ENCODE measurements at places on chromosomes 3 and 15.

GRCh38 chr15:66480267-66480666 is 17.3 kb downstream of the SNAPC5 start:
- DNase-seq: no peak

DNA sequence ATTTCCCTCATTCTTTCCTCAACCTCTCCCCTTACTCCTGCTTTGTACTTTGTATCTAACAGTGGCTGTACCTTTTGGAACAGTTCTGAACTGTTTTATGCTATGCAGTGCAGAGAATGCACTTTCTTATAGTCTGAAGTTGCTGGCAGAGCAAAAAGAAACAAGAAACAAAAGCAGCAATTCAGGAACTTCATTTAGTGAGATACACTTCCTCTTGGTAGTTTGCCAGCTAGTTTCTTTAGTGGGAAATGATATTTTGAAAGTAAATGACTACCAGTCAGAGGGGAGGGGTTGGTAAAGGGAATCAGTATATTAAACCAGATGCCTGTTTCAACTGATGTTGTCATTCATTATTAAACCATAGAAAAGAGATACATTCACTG is 55.0 kb upstream of the CHD2 start:
- no peak for DNase-seq

- DNase-seq: no peak
Measured at GRCh38 chr15:43958861-43959330, 132.1 kb downstream of the WDR76 start.

DNA sequence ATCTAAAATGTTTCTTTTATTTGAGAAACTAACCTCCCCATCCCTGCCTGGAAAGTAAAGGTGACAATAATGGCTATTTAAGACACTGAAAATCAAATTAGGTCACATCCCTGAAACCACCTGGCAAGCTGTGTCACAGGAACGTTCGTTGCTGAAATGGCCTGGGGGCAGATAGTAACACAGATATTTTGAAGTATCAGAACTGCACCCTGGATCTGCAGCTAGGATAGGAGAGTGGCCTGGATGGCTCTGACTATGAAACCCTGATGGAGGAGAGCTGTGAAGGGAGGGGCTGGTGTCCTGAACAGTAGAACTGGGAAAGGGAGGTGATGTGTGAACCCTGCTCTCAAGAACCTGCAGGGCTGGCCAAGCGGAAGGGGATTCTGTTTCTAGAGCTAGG is 648.3 kb upstream of the CFAP20DC start:
- no peak for DNase-seq

GRCh38 chr15:67922971-67923945 is 83.4 kb upstream of the RNU6-1 start:
- DNase-seq: no peak

GRCh38 chr3:188489639-188490405 is 335.9 kb downstream of the LPP start:
- no peak for DNase-seq

DNA sequence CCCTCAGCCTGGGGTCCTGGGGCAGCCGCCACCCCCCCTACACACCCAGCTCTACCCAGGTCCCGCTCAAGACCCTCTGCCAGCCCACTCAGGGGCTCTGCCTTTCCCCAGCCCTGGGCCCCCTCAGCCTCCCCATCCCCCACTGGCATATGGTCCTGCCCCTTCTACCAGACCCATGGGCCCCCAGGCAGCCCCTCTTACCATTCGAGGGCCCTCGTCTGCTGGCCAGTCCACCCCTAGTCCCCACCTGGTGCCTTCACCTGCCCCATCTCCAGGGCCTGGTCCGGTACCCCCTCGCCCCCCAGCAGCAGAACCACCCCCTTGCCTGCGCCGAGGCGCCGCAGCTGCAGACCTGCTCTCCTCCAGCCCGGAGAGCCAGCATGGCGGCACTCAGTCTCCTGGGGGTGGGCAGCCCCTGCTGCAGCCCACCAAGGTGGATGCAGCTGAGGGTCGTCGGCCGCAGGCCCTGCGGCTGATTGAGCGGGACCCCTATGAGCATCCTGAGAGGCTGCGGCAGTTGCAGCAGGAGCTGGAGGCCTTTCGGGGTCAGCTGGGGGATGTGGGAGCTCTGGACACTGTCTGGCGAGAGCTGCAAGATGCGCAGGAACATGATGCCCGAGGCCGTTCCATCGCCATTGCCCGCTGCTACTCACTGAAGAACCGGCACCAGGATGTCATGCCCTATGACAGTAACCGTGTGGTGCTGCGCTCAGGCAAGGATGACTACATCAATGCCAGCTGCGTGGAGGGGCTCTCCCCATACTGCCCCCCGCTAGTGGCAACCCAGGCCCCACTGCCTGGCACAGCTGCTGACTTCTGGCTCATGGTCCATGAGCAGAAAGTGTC is 30.2 kb downstream of the PTPN23 start:
- no peak for DNase-seq

DNA sequence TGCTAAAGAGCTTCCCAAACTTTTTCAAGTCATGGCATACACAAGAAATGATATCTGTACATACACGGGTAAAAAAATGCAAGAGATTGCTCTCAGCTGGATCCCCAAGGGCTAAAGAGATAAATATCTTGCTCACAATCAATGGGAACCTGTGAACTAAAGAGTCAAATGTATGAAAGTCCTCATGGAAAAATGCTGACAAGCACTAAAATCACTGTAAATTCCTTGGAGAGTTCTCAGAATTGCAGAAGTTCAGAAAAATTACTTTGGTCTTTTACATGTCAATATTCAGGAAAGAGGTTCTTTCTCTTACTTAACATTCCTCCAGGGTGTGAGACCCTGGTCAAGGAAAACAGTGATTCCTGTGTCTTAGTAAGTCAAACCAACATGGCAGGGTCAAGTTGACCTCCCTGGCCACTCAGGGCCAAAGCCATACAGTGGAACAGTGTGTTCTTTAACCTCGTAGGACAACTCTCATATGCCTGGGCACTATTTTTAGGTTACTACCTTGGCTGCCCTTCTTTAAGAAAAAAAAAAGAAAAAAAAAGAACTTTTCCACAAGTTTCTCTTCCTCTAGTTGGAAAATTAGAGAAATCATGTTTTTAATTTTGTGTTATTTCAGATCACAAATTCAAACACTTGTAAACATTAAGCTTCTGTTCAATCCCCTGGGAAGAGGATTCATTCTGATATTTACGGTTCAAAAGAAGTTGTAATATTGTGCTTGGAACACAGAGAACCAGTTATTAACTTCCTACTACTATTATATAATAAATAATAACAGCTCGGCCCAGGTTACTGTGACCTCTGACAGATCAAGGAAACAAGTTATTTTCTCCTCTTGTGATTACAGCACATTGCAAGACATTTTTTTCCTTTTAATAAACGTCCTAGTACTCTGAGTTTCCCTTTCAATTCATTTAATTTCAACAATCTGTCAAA is 12.5 kb downstream of the SSR3 start:
- DNase-seq: no peak

GRCh38 chr3:107068980-107069379 is 308.3 kb upstream of the CCDC54 start:
- no peak for DNase-seq

- no peak for DNase-seq
Measured at GRCh38 chr15:66703540-66703941, 1.5 kb downstream of the SMAD6 start.

- DNase-seq: no peak
Measured at GRCh38 chr3:99950921-99951320, 133.3 kb downstream of the CMSS1 start.

GRCh38 chr3:11238060-11238459 is 34.1 kb upstream of the ATG7 start:
- DNase-seq: no peak

GRCh38 chr3:31858439-31858838 is 122.6 kb downstream of the OSBPL10 start:
- no peak for DNase-seq

DNA sequence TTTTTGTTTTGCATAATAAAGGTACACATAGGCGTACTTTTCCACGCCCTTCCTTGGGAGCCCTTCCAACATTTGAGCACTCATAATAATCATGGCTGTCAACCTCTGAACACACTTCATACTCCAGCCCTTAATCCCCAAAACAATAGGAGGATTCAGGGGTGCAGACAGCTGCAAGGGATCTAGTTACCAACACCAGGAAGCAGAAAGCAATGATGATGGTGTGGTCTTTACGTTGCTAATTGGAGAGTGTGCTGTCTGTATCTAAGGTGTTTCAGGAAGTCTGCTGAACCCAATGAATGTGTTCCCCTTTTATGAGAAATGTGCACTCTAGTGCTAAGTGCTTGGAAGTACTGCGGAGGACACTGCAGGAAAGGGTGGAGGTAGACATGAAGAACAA is 60.3 kb upstream of the PDZRN3 start:
- no peak for DNase-seq

DNA sequence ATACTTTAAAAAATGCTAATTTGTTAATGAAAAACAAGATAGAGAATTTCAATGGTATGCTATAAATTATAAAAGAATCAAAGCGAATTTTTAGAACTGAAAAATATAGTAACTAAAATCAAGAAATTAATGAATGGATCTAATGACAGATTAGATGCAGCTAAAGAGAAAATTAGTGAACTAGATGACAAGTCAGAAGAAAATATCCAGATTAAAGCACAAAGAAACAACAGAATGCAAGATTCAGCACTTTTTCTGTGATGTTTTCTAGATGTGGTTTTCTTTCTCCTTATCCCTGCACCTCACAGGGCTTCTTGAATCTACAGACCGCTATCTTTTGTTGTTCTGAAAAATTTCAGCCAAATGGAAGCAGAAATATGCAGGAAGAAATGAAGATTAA is 54.4 kb downstream of the INO80 start:
- DNase-seq: no peak

- no peak for DNase-seq
Measured at GRCh38 chr3:54374214-54374852, 252.0 kb downstream of the CACNA2D3 start.

GRCh38 chr3:83096-83495 is 113.5 kb upstream of the CHL1 start:
- DNase-seq: no peak

GRCh38 chr3:83039422-83039821 is 1278.0 kb upstream of the GBE1 start:
- DNase-seq: no peak

DNA sequence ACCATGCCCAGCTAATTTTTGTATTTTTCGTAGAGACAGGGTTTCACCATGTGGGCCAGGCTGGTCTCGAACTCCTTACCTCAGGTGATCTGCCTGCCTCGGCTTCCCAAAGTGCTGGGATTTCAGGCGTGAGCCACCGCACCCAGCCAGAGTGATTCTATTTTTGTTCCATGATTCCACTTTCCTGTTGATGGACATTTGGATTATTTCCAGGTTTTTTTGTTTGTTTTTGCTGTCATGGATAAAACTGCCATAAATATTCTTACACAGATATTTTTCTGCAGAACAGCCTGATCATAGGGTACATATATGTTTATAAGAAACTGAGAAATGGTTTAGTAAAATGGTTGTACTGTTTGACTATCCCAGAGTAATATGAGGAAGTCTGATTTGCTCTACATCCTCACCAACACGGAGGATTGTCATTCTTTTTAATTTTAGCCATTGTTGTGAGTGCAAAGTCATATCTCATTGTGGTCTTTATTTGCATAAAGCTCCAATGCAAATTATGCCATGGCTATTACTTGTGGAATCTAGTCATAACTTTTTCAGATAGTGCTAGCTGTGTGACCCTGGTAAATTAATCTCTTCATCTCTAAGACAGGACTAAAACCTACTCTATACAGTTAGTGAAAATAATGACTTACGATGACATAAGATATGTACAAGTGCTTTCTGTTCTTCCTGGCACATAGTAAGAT is 42.7 kb downstream of the MAP6D1 start:
- no peak for DNase-seq

- DNase-seq: no peak
Measured at GRCh38 chr3:25235466-25235865, 192.6 kb upstream of the RARB start.

DNA sequence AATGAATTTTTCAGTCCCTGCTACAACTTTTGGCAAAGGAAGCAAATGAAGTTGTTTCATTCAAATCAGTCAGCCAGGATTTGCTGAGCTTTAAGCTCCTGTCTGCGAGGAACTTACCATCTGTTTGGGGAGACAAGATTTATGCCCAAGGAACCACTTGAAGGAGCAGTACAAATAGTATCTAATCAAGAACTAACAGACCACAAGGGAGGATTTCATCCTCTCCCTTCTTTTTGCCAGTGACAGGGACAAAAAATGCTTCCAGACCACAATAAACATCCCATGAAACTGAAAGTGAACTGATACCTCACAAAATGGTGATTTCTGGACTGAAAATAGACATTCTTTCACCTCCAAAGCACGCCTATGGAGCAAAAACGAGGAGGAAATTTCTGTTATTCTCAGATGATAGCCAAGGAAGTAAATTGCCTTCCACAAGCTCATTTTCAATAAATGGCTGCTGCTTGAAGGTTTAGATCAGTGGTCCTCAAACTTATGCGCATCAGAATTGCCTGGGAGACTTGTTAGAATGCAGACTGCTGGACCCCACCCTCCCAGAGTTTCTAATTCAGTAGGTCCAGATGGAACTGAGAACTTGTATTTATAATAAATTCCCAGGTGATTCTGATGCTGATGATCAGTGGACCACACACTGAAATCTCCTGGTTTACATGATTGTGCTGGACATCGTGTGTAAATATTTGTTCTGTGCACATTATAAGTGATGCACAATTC is 202.4 kb upstream of the GADL1 start:
- DNase-seq: no peak

- no peak for DNase-seq
Measured at GRCh38 chr3:111714305-111714704, 119.2 kb upstream of the ZBED2 start.
